ENCODE measurements at places on chromosomes 2 and 18.

GRCh38 chr18:47075098-47075883 is 39.9 kb upstream of the ELOA2 start:
- DNase-seq, result no peak

- DNase-seq, result no peak
Observed at GRCh38 chr2:156784020-156784701, 348.0 kb downstream of the GPD2 start.

DNA sequence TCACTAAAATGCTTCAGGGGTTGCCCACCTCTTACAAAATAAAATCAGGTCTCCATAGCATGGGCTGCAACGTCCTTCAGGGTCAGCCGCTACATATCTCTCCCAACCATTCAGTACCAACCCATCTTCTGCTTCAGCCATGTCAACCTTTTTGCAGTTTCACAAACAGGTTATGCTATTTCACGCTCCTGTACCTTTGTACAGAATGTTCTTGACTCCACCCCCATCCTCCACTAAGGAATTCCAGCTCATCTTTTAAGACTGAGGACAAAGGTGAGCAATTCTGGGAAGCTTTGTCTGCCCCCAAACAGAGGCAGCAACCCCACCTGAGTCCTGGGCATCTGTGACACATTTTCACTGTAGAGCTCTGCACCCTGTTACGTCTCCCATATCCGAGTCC is 8.8 kb upstream of the EVA1A start:
- DNase-seq, result no peak

GRCh38 chr2:150977296-150977695 is 284.4 kb downstream of the RBM43 start:
- no peak for DNase-seq

- DNase-seq, result no peak
Observed at GRCh38 chr18:76482267-76482666, 12.8 kb downstream of the ZNF516 start.

DNA sequence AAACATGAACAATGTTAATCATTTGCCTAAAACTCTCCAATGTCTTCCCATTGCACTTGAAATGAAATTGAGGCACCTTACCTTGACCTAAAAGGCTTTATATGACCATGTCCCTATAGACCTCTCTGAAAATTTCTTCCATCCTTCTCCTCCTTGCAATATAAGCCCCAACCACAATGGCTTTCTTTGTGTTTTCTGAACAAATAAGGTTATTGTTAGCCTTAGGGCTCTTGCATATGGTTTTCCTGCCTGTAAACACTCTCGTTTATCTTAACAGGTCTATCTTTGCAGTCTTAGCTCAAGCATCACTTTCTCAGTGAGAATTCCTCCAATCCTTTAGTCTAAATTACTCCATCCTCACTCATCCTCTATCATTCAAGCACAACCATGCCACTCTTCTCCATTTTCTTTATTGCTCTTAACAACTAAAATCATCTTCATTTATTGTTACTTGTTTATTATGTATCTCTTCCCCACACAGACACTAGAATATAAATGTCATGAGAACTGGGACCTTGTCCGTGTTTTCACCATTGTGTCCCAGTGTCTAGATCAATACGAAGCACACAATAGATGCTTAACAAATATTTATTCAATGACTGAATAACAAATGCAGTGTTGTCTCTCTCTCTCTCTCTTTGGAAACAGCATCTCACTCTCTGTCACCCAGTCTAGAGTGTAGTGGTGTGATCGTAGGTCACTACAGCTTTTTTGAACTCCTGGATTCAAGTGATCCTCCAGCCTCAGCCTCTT is 129.3 kb downstream of the RDH14 start:
- no peak for DNase-seq

DNA sequence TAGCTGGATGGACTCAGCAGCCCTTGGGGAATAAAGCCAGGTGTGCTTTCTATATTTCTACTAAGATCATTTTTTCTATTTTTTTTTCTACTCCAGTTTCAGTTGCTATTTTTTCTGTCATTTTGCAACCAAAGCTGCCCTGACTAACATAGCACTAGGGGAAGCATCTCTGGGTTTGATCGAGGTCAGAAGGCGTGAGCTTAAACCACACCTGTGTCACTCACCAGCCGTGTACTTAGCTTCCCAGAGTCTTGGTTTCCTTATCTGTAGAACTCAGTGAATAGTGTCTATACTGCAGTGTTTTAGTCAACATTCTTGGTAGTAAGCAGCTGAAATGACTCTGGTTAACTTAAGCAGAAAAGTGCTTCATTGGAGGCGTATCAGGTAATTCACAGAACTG is 489.6 kb upstream of the SPRED2 start:
- DNase-seq, result no peak

DNA sequence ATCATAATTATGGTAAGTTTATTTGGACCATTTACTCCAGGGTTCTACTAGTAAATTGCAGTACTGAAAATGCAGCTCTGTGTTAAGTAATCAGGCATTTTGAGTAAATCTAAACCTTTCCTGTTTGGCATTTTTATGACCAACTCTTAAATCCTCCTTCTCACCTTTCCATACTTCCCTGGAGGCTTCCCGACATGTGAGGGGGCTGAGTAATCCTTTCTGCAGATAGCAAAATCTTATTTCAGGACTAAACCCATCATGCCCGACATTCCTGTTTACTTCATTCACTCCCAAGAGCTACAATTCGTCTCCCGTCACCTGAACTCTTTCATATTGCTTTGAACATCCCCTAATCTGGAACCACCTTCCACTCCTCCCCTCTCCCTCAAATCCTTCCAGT is 296.6 kb downstream of the IKZF2 start:
- DNase-seq, result no peak

DNA sequence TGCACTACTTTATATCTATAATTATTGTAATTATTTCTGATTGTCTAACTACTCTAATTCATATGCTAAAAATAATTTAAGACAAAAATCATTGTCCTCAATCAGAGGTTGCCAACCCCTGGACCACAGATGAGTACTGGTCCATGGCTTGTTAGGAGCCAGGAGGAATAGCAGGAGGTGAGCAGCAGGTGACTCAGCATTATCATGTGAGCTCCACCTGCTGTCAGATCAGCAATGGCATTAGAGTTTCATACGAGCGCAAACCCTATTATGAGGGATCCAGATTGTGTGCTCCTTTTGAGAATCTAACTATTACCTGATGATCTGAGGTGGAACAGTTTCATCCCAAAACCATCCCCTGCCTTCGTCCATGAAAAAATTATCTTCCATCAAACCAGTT is 1434.4 kb downstream of the LRP1B start:
- DNase-seq, result no peak

DNA sequence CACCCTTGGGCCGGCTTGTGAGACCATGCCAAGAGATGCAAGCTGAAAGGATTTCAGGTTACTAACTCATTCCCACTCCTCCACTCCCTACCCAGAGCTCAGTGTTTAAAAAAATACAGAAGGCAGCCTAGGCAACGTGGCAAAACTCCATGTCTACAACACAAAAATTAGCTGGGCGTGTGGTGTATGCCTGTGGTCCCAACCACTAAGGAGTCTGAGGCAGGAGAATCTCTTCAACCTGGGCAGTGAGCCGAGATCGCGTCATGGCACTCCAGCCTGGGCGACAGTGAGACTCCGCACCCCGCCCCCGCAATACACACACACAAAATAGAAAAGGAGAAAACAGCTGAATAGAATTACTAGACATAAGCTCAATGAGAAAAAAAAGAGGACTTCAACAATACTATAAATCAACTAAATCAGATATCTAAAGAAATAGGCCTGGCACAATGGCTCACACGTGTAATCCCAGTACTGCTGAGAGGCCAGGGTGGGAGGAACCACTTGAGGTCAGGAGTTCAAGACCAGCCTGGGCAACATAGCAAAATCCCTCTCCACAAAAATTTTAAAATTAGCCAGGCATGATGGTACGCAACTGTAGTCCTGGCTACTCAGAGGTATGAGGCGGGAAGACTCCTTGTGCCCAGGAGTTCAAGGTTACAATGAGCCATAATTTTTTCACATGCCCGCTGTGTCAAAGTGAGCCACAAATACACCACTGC is 10.1 kb downstream of the IWS1 start:
- no peak for DNase-seq

DNA sequence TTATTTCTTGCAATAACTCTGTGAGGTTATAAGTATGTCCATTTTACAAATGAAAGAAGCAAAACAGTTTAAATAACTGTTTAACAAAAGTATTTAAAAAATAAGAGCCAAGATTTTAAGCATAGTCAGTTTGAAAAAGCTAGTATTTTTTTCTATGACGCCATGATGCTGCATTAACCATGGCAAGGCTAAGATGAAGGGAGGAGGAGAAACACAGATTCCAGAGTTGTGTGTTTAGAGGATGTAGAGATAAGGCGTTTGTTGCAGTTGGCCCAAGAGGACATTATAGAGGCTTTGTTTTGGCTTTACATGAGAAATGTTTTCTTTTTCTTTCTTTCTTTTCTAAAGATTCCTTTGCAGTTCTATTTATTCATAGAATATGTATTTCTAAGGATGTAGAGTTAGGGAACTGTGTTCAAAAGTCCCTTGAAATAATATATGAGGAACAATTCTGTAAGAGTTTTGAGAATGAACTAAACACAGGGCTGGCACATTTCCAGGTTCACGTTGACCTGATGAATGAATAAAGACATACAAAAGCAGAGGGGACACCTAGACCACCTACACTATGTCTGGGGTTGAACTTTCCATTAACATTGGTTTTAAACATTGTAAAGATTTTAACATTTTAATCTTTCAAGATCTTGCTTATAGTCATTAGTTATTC is 244.2 kb downstream of the KCNS3 start:
- no peak for DNase-seq

- DNase-seq, result no peak
Observed at GRCh38 chr18:9700261-9700796, 7.8 kb upstream of the RAB31 start.

DNA sequence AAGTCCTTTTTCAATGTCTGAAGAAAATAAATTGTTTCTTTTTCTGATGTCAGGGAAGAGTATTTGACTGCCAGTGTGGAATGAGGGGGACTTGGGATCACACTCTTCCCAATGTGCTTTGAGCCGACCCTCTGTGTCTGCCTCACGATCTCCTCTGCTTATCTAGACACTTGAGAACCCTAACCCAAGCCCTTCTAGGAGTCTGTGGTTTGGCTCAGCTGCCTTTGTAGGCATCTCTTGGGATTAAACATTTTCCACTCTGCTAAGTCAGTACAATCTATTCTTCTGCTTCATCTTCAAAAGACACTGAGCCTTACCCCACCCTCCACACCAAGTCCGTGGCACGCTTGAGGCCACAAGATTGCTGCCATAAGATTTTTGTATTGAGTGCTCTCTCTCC is 19.4 kb downstream of the FAM110C start:
- no peak for DNase-seq

- no peak for DNase-seq
Observed at GRCh38 chr2:62706721-62707521, 1.4 kb downstream of the EHBP1 start.

DNA sequence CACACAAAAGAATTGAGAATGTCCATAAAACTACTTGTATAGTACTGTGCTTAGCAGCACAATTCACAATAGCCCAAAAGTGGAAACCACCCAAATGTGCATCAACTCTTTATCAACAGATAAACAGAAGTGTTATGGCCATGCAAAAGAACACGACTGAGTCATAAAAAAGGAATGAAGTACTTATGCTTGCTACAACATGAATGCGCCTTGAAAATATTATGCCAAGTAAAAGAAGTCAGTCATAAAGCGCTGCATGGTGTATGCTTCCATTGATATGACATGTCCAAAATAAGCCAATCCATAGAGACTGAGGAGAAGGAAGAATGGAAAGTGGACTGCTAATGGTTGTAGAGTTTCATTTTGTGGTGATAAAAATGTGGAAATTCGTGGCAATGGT is 12.1 kb upstream of the MAP2 start:
- no peak for DNase-seq

- no peak for DNase-seq
Observed at GRCh38 chr2:64681479-64681967, 27.8 kb upstream of the SERTAD2 start.

GRCh38 chr2:240960309-240960970 is 38.0 kb upstream of the SNED1 start:
- peak; percentile 81 for DNase-seq

DNA sequence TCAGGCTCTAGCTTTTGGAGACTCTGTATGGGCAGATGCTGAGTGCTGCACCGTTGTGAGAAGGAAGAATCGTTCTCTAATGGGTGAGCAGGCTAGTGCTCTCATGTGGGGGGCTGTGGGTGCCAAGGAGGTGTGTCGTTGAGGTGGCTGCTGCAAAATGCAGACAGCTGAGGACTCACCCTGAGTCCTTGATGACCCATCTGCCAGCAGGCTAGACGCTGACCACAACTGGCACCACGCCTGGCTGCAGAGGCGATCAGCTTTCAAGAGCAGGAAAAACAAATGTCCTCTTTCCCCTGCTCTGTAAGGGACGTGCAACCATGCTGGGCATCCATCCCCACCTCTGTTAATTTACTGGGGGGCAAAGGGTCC is 48.2 kb downstream of the HAUS1 start:
- no peak for DNase-seq

DNA sequence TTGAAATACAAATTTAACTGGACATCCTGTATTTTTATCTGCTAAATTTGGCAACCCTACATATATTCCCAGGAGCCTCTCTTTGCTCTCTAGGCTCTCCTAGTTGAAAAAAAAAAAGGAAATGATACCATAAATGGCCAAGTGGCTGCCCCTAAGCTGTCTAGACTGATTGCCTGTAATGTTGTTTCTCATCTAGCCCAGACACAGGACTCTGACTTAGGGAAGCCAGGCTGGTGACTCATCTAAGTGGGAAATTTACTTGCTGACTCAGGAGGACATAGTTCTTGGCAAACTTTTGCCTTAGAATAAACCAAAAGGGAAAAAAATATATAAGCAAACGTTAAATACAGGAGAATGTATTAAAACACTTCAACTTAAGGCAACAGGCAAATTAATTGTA is 14.6 kb upstream of the ITGAV start:
- no peak for DNase-seq

DNA sequence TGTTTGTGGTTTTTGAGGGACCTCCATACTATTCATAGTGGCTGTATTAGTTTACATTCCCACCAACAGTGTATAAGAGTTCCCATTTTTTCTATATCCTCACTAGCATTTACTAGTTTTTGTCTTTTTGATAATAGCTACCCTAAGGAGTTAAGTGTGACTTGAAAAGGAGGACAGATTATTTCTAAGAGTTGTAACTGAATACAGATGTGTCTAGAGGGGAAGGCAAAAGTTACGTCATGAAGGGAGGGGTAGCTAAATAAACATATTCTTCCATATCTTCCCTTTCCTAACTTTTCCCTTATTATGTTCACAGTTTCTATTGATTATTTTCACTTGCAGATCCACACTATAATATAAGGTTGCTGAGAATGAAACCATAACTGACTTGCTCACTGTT is 1315.7 kb upstream of the ZEB2 start:
- DNase-seq, result no peak

DNA sequence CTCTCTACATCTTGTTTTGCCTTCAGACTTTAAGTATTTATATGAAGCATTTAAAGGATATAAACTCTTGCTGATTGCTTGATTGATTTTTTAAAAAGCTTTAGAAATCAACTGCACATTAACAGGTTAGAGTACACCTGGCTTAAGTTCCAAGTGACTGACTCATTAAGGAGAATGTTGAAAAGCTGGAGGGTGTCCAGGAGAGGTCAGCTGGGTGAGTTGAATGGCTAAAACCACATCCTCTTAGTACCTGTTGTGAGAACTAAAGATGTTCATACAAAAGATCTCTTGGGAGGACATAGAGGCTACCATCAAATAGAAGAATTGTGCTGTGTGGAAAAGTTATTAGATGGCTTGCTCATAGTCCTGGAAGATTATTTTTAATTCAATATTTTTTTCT is 206.8 kb downstream of the TXNL1 start:
- no peak for DNase-seq
